ENCODE measurements at places on chromosomes 2 and 18.

- no peak for DNase-seq
These were observed 213.9 kb upstream of the ITGA4 start for GRCh38 chr2:181243319-181243718.

DNA sequence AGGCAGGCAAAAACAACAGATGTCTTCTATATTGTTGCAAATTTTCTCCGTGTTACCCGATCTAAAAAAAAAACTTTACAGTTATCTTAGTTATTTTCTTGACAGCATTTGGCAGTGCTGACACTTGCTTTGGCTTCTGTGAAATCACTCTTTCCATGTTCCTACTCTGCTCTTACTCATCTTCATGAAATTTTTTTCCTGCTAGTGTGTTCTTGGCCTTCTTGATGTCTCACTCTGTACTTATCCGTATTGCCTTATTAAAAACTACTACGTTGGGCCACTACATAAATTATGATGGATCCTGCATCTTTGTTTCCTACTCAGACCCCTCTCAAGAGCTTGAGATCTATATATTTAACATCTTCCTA lies 134.4 kb downstream of the IKZF2 start:
- DNase-seq = no peak

GRCh38 chr2:74947703-74948102 lies 10.7 kb upstream of the POLE4 start:
- no peak for DNase-seq

- DNase-seq = no peak
These were observed 115.0 kb upstream of the MMADHC start for GRCh38 chr2:149702571-149702970.

DNA sequence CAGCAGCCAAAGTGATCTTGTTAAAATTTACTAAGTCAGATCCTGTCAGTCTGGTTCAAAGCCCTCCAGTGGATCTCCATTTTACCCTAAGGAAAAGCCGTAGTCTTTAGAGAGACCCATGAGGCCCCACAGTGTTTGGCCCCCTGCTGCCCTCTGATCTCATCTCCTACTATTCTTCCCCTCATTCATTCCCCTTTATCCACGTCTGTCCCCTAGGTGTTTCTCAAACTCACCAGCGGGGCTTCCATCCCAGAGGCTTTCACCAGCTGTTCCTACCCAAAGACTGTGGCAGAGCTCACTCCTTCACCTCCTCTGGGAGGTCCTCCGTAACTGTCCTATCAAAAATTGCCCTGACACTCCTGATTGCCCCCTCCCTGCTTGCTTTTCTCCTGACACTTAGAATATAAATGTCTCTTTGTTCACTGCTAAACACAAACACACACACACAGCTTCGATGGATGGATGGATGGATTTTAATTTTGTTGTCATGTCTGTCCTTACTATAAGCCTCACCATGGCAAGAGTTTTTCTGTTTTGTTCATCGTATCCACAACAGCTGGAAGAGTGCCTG lies 26.1 kb downstream of the LIMS1 start:
- no peak for DNase-seq
